ENCODE measurements at places on chromosomes 7 and 10.

GRCh38 chr7:97390915-97391593, 273.6 kb downstream of the SDHAF3 start:
- no peak for DNase-seq

DNA sequence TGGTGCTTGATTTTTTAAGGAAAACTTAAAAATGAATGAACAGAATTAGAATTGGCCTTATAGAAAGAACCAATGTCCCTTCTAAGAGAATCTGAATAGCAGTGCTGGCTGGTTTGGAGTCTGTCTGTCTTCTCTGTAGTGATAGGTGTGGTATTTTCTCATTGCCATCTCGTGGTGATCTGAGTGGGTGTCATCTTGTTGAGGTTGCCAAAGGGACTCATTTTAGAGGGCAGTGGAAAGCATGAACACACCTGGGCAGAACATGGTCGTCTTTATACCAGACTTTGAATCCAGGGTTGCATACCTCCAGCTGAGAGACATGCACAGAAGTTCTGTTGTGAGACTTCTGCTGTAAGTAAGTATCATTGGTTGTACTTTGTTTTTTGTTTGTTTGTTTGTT, 15.8 kb downstream of the CUL1 start:
- DNase-seq, result no peak

DNA sequence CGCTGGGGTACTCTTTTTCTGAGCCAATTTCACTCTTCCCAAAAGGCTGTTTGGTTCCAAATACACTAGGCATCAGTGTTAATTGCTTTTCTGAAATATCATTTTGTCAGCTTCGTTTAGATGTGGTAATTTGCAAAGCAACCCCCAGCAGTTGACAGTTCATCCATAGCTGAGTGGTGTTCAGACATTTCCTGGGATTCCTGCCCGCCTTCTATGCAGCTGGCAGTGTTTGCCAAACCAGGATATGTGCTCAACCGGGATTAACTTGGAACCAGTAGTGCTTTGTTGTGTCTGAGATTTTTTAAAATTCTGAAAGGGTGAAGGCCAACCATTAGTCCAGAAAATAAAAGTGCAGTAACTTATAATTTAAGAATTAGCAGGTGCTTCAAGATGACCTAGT, 25.2 kb upstream of the MKLN1 start:
- no peak for DNase-seq

DNA sequence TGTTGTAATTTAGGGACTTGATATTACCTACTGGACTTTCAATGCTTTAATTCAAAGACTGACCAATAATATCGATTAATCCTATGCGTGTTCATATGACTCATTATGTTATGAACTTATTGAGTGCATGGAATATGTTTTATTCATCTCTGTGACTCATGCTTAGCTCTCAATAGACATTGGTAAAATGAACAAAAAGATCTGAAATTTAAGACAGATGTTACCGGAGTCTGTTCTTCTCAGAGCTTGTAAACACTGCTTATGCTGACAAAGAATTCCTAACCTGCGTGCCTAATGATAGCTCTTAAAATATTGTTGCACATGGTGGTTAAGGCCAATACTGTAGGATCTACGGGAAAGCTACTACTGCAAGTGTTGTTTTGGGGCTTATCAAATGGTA, 131.5 kb upstream of the ACBD5 start:
- no peak for DNase-seq

GRCh38 chr7:115561335-115562110, 469.0 kb downstream of the TFEC start:
- peak; percentile 79 for DNase-seq
